ENCODE measurements at places on chromosomes 12 and 14. TPM values are rescaled to one million over a fixed set of nuclear protein-coding genes. Genes with fewer than 3 reads are reported as not detected.
A peak's percentile ranks its signal among the peaks of the same experiment; 100 is the strongest.

NTF3 gene
- total RNA-seq = 11.0 TPM

GPD1 gene
- 1.4 TPM for total RNA-seq

- H3K4me1 ChIP-seq = peaks cover 35% of the 10 kb centered on the region
- peak overlapping the region; percentile 63 for H3K4me3 ChIP-seq
- H3K27ac ChIP-seq = no peak overlapping the region
- H3K27me3 ChIP-seq = peaks cover 53% of the 10 kb centered on the region
These were observed 124.3 kb downstream of the TSPAN9 start for GRCh38 chr12:3201339-3202051.

DNA sequence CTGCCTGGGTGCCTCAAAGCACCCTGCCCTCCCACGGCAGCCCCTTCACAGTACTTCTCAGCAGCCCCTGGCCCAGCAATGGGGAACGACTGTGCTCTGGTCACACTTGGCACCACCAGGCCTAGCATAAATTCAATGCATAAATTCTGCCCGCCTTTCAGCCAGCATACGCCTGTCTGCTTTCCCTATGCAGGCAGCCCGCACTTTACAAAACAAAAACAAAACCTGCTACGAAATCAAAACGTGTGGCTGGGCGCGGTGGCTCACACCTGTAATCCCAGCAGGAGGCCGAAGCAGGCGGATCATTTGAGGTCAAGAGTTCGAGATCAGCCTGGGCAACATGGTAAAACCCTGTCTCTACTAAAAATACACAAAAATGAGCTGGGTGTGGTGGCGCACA is 33.5 kb downstream of the SNRNP35 start:
- H3K4me1 ChIP-seq = peaks cover 9% of the 10 kb centered on the region
- DNase-seq = no peak
- no peaks in the 10 kb centered on the region for H3K27me3 ChIP-seq
- H3K36me3 ChIP-seq = no peaks in the 10 kb centered on the region
- no peak overlapping the region for H3K27ac ChIP-seq
- no peak overlapping the region for H3K4me3 ChIP-seq

GRCh38 chr14:94612174-94612573 is at the start of gene SERPINA3:
TSS of gene SERPINA3 (plus strand) at chr14:94612391. CDS start at chr14:94614442, 2,051 bp downstream.
- H3K4me3 ChIP-seq = no peak within 1 kb of the TSS
- no peak for DNase-seq
- H3K27me3 ChIP-seq = no peaks in the 10 kb centered on the region
- no peaks in the 10 kb centered on the region for H3K4me1 ChIP-seq
- no peak within 1 kb of the TSS for H3K27ac ChIP-seq
- H3K36me3 ChIP-seq = no peaks in the 10 kb centered on the region
